ENCODE measurements at places on chromosomes 1 and 21. TPM values are rescaled to one million over a fixed set of nuclear protein-coding genes. Genes with fewer than 3 reads are reported as not detected.

IL20 gene
- not detected for total RNA-seq

SOX13 gene
- 22.0 TPM for total RNA-seq

DNA sequence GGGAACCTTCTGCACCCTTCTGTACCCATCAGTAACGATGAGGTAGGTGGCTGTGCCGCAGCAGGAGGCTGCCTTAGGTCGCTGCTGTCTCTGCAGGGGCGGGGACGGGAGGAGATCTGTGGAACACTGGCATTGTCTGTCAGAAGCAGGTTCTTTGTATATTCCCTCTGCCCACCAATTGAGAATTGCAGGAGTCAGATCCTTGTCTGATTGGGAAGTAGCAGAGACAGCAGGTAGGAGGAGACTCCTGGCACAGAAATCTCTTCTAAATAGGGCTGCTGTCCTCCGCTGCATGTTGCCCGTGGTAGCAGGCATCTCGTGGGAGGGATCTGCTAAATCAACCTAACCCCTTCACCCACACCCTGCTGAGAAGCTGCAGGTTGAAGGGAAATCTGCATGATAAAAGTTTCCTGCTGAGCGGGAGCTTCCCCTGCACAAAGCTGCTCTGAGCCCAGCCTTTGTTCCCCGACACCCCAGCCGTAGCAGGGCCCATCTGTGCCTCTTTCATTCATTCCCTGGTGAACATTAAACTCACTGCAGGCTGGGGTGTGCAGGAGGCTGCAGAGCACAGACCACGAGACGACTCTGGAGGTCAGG lies 15.9 kb downstream of the SARS1 start:
- DNase-seq, result no peak

DNA sequence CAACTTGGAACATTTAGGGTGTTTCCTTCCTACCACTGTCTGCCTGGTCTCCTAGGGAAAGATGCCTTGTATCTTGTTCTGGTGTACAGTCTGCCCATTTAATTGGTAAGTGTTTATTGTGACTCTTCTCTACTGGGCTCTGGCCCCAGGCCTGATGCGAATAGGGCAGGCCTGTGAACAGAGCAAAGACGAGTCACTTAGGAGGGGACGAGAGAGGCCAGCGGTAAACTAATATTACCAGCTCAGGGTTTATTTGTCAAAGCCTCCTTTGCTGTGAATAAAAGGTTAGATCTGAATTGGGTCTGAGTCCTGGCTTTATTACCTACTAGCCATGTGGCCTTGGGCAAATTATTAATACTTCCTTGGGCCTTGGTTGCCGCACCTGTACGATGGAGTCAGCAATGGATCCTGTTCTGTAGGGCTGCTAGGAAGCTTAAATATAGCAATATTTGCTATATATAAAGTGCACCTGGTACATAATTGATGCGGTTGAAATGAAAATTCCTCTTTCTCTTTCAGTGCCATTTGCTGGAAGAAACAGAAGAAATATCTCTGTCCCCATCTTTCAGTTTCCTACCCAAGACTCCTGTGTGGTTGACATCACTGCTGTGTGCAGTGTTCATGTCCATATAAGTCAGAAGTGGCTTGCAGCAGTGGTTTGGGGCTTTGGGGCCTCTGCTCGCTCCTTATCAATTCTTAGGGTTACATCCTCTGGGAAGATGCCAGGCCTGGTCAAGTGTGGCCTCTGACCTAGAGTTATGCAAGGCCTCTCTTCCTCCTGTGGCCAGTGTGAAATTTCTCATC lies 32.4 kb downstream of the MAPKAPK2 start:
- DNase-seq, result no peak

PADI4 gene
- not detected for total RNA-seq

TTC13 gene
- total RNA-seq, result 12.5 TPM

GRCh38 chr1:22591576-22591975 lies 28.3 kb downstream of the EPHA8 start:
- no peak for DNase-seq

CHIA gene
- total RNA-seq, result not detected

DNA sequence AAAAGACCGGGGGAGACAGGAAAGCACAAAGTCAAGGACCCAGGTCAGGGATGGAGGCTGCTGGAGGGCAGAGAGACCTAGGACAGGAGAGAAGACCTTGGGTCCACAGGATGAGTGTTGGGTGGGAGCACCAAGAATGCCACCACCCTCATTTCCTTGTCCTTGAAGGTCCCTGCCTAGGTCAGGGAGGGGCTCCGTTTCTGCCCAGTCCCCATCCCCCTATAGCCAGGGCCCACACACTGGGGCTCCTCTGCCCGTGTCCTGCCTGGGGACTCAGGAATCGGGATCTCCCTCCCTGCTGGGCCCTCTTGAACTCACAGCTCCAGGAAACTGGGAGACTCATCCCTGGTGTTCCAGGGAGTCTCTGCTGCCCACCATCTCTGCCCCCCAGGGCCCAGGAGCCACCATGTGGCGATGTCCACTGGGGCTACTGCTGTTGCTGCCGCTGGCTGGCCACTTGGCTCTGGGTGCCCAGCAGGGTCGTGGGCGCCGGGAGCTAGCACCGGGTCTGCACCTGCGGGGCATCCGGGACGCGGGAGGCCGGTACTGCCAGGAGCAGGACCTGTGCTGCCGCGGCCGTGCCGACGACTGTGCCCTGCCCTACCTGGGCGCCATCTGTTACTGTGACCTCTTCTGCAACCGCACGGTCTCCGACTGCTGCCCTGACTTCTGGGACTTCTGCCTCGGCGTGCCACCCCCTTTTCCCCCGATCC lies 584 bp downstream of the TINAGL1 start:
- DNase-seq, result no peak

SPRR2F gene
- total RNA-seq, result not detected

DNA sequence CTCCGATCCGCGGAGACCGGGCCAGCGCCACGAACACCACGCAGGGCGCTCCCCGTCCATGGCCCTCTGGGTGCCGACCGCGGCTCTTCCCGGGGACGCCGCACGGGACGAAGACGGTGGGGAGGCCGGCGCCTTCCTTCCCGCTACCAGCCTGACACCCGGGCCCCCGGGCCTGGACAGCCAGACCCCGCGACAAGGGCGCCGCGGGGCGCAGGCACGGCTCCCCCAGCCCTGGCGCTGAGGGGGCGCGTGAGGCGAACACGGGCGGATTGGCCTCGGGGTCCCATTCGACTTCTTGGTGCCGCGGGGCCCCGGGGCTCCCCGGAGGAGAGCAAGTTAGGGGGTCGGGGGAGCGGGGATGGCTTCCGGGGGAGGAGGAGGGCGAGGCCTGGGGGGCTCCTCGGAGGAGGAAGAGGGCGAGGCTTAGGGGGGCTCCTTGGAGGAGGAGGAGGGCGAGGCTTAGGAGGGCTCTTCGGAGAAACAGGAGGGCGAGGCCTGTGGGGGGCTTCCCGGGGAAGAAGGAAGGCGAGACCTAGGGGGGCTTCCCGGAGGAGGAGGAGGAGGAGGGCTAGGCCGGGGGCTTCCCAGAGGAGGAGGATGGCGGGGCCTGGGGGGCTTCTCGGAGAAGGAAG lies 537 bp upstream of the KLHL17 start:
- no peak for DNase-seq

DNA sequence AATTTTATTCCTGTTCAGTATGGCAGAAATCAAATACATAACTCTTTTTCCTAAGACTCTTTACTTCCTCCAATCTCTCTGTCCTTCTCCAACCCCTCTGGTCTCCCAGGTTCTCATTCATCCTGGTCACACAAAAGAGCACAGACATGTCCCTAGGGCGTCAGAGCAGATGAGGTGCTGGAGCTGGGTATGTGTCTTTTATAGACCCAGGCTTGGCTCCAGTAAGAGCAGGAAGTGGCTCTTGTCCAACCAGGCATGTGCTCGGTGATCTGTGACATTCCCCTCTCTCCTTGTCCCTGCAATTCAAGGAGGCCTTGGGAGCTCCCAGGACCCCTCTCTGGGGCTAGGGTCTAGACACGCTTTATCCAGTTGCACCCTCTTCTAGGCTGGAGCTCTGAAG lies 18.0 kb upstream of the LCE2D start:
- no peak for DNase-seq
